SHP77 treated with DMSO at 0.1 percent for 48 hours (cell line): ENCODE measurements at places on chromosomes 3 and 15.

DNA sequence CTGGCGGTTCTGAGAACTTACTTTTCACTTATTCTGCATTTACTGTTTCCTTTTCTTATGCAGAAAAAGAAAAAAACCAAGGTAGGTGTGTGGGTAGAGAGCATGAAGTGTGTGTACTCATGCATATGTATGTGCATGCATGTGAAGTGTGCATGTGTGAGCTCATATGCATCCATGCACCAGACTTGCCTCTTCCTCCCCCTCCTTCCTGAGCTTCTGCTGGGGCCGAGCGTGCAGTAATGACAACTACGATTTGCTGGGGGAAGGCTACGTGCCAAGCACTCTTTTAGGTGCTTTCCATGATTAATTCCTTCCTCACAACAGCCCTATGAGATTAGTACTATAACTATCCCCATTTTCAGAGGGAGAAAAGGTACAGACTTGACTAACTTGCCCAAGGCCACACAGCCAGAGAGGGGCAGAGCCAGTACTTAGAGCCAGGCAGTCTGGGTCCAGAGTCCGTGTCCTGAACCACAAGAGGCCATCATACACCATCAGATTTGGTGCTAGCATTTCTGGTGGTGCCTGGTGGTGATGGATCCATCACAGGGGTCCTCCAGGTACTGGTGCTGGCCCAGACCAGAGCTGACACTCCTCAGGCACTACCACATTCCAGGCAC is 46.7 kb downstream of the CAPN3 start:
- no peak for DNase-seq

DNA sequence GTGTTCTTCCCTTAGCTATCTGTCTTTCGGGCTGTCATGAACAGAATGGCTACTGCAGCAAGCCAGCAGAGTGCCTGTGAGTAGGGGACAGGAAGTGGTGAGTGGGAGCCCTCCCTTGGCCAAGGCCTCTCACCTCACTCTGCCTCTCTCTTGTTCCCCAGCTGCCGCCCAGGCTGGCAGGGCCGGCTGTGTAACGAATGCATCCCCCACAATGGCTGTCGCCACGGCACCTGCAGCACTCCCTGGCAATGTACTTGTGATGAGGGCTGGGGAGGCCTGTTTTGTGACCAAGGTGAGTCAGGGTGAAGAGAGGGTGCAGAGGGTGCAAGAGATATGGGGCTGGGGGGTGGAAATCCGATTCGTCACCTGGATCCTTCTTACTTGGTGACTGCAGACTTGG is 3.0 kb downstream of the DLL4 start:
- DNase-seq = peak; percentile 54

GRCh38 chr15:73320619-73321180 is 48.1 kb downstream of the HCN4 start:
- DNase-seq = no peak

GRCh38 chr3:69309814-69310213 is 76.1 kb downstream of the FRMD4B start:
- DNase-seq = peak; percentile 4

DNA sequence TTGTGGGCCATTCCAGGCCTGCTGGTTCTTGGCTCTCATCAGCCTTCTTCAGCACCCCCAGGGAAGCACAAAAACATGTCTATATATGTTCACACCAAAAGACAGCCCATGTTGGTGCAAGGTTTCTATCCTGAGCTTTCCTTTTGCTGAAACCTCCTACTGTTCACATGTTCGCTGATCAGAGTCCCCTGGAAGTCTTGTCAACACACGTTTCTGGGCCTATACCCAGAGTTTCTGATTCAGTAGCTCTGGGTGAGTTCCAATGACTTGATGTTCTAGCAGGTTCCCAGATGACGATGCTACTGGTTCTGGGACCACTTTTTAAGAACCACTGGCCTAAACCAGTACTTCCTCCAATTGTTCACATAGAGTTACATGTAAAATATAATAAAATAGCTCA is 46.0 kb downstream of the SUCNR1 start:
- DNase-seq = no peak

GRCh38 chr15:98555173-98555515 is 93.2 kb upstream of the IGF1R start:
- no peak for DNase-seq

DNA sequence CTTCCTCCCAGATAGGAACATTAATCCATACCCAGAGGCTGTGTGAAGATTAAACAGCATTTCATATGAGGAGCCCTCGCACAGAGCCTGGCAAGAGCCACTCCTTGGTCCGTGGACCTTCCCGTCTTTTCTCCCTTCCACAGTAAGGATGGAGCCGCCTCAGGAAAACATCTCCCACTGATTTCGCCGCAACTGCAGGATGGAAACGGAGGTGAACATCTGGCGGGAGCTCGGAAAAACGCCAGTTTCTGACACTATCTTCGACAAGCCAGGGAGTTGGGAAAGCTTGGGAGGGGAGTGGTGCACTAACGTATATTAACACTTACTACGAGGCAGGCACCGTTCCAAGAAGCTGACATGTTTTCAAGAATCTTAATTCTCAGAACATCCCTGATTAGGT is 157.9 kb downstream of the XXYLT1 start:
- DNase-seq = no peak

- no peak for DNase-seq
Observed at GRCh38 chr3:119481079-119481478, 12.3 kb downstream of the POGLUT1 start.

GRCh38 chr15:96177279-96177678 is 153.2 kb upstream of the NR2F2 start:
- DNase-seq = no peak

- no peak for DNase-seq
Observed at GRCh38 chr3:54215521-54215920, 93.2 kb downstream of the CACNA2D3 start.

DNA sequence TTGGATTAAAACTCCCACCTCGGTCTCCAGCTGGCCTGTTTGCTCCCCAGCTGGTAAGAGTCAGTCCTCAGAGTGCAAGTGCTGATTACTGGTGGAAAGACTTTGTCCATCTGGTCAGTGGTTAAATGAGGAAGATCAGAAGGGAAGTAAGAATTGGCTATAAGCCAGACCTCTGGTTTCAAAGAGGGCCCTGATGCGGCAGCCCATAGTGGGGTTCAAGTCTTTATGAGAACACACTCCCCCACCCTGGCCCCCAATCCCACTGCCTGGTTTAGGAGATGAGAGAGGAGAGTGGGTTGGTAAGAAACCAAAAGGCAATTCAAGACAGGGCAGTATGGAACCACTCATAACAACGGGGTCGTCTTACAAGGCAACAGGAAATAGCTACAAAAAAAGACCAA is 65.0 kb downstream of the FRMD4B start:
- no peak for DNase-seq

GRCh38 chr3:152276681-152277080 is 8.0 kb downstream of the MBNL1 start:
- no peak for DNase-seq

GRCh38 chr3:151236736-151237135 is 33.7 kb upstream of the GPR171 start:
- no peak for DNase-seq

DNA sequence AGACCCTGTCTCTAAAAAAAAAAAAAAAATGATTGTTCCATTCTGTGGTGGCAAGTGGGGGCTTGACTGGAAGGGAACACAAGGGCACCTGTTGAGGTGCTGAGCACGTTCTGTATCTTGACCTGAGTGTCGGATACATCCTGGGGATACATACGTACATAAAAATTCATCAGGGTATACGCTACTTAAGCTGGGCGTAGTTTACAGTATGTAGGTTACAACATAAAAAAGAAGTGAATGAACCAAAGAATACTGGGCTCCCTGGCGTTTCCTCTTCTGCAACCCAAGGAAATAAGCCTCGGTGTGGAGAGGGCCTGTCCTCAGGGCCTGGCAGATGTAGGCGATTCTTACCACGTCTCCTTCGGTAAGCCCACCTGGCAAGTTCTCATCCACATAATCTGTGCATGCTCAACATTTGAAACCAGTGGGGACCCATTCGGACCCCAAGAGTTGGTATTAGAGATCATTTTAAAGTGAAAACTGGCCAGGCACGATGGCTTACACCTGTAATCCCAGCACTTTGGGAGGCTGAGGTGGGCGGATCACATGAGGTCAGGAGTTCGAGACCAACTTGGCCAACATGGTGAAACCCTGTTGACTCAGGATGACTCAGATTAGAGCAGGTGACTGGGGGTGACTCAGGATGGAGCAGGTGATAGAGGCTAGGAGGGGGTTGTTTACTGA is 5.1 kb upstream of the MUC20 start:
- DNase-seq = no peak

DNA sequence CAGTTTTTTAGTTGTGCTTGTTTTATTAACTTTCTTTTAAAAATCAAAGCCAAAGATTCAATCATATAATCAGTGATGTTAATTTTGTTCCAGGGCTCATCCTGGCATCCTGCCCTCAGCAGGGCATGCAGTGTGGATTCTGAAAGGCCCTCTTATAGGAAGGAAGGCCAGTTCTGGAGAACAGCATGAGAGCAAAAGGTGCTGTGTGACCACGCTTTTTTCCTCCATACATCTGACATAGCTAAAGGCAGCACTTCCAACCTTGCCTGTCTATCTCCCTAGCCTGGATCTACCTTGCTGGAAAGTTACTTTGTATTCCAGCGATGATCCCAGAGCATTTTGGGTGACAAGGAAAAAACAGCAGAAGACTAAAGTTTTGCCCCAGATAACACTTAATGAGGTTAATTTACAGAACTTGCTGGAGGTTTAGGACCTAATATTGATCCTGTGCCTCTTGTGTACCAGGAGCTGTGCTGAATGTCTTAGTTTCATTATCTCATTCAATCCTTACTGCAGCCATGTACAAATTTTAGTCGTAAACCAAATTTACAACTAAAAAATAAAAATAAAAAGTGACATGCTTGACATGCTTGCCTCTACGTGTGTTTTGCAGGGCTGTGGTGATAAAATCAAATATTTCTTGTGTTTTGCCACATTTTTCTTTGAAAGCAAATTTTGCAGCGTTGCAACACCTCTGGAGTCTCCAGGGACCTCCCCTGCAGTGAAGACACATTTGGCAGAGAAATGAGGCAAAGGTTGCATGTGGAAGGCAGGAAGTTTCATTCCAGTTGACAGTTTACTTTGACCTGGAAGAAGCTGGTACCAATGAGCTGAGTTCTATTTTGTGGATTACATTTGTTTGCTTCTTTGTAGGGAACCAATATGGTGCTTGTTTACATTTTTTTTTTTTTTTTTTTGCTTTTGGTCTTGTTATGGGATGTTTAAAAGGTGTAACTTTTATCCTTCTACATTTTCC is 13.2 kb downstream of the IL1RAP start:
- no peak for DNase-seq

DNA sequence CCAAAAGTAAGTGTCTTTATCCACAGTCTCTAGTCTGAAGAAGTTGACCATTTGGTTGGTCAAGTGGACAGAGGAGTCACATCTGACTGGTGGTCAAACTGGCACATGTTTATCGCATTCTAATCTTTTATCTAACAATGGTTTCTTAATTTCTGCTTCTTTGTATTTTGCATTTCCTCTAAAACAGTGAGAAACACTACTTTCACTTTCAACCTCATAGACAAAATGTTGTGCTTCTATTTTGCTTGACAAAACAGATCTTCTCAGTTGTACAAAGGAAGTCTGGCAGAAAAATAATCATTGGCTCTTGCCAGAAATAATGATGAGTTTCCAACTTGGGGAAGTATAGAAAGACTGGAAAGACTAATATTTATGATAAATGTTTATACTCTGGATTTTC is 103.9 kb downstream of the MME start:
- no peak for DNase-seq

GRCh38 chr3:171286580-171287249 is 173.5 kb downstream of the TNIK start:
- no peak for DNase-seq
